NCI-H2029 (cell line): ENCODE measurements at places on chromosomes 5 and 9.

DNA sequence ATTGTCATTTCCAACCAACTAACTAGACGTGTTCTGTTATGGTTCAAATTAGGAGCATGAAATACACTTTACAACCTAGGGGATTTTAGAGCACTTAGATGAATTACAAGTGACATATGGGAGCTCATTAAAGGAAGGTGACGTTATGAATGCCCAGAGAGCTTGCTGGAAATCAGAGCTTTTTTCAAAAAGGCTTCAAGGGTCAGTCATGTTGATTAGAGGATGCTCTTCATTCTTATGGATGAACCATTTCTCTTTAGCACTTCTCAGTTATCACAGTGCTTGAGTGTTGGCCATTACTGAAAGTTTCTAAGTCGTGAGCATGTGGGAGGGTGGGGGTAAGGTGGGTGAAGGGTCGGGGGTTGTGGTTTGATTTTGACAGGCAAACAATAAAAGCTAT is 1245.5 kb upstream of the DMAC1 start:
- no peak for DNase-seq

DNA sequence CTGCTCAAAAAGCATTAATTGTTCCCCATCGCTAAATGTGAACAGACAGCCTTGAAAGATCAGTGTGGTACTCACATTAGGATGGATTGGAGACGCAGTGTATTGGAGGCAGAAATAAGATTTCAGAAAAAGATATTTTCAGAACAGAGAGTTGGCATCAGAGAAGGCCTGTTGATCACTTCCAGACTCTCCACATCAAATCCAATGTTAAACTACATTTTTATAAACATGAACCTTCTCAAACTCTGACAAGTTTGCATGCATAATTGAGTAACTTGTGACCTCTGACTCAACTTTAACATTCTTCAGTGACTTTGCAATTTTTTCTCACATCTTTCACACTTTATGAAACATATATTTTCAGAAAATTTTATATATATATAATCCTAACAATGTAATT is 919.6 kb upstream of the SEMA6A start:
- no peak for DNase-seq

DNA sequence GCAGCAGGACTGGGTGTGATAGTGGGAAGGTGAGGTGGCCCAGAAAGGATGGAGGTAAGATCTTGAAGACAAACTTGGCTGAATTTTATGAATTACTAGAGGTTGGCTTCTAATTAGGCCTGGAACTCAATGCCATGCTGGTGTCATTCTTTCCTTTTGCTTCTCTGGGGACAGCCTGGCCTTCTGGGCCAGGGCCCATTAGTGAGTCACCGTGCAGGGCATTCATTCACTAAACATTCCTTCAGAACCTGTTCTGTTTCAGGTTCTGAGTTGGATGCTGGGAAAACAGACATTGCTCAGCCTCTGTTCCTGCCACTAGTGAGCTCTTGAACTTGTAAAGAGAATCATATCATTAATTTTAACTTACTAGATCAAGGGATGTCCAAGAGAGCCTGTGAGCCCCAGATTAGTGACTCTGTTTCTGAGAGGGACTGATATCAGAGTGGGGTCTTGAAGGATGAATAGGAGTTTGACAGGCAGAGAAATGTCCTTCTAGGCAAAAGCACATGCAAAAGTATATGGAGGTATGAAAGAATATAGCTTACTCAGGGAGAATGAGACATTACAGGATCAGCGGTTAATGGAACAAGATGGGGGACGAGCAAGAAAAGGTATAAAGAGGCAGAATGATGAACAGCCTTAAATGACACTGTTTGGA is 66.5 kb downstream of the LHX2 start:
- no peak for DNase-seq

- DNase-seq: no peak
Measured at GRCh38 chr5:142881076-142881783, 111.1 kb downstream of the ARHGAP26 start.

- DNase-seq: no peak
Measured at GRCh38 chr5:139878093-139878492, 82.5 kb downstream of the PSD2 start.

DNA sequence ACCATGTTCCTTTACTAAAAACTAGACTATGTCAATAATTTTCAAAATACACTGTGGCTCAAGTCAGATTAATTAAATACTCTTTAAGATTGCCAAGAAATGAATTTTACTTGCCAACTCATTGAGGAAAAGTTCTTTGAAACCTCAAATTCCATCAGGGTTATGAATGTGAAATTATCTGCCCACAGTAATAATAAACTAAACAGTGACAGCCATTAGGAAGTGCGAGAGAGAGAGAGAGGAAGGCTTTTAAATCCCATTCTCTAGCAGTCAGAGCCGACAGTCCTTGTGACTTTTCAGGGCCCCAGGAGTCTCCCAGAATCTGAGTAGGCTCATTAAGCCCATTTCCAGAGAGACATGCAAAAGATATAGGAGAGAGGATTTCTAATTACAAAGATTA is 236.1 kb downstream of the MARCHF11 start:
- no peak for DNase-seq

DNA sequence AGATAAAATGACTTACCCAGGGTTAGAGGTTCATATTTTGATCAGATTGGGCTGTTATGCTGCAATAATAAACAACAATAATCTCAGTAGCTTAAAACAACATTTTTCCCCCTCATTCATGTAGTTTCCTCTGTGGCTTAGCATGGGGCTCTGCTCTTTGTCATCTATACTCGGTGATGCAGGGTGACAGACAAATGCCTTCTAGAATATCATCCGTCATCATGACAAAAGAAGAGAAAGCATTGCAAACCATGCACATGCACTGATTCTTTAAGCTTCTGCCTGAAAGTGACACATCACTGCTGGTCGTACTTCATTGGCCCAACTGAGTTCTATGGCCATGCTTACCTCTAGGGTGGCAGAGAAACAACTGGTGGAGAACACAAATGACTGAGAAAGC is 58.8 kb upstream of the MAMDC2 start:
- no peak for DNase-seq

GRCh38 chr9:74672237-74672636 is 175.1 kb downstream of the RORB start:
- DNase-seq: no peak

- DNase-seq: no peak
Measured at GRCh38 chr5:95884511-95884910, 62.0 kb upstream of the GLRX start.

DNA sequence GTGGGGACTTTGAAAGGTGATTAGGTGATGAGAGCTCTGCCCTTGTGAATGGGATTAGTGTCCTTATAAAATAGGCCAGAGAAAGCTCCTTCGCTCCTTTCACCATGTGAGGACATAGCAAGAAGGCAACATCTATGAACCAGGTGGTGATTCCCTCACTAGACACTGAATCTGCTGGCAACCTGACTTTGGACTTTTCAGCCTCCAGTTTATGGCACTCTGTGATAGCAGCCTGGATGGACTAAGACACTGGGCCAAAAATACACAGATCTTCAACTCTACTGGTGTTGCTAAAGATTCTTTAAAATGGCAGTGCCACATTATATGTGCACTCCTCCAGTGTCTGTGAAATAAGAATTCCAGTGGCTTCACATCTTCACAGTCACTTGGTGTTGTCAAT is 41.2 kb upstream of the COL15A1 start:
- DNase-seq: no peak

DNA sequence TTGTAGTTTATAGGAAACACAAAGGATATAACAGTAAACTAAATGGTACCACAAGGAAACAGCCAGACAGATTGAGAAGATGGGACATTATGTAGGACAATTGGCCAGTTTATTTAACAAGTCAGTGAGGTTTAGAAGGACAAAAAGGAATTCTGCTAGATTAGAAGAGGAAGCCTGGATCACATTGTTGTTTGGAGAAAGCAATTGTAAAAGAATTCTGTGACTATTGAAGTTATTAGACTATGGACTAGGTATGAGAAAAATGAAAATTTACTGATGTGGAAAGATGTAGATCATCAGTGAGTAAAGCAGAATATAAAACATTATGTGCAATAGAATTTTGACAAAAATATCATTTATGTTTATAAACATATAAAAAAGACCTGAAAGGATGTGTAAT is 97.1 kb downstream of the CFAP95 start:
- no peak for DNase-seq

DNA sequence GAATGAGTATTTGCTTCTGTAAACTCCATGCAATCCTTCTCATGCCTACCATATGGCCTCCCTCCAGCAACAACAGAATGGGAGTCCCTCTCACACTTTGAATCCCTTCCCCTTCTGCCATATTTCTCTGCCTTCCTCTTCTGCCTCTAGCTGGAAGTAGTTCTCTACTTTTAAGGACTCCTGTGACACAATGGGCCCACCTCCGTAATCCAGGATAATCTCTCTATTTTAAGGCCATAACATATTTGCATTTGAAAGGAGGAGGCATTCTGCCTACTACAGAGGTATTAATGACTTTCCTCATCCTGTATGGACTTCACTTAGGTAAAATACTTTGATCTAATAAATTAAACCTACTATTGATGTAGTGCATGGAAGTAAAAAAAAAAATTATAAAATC is 155.4 kb upstream of the ITGA1 start:
- no peak for DNase-seq

DNA sequence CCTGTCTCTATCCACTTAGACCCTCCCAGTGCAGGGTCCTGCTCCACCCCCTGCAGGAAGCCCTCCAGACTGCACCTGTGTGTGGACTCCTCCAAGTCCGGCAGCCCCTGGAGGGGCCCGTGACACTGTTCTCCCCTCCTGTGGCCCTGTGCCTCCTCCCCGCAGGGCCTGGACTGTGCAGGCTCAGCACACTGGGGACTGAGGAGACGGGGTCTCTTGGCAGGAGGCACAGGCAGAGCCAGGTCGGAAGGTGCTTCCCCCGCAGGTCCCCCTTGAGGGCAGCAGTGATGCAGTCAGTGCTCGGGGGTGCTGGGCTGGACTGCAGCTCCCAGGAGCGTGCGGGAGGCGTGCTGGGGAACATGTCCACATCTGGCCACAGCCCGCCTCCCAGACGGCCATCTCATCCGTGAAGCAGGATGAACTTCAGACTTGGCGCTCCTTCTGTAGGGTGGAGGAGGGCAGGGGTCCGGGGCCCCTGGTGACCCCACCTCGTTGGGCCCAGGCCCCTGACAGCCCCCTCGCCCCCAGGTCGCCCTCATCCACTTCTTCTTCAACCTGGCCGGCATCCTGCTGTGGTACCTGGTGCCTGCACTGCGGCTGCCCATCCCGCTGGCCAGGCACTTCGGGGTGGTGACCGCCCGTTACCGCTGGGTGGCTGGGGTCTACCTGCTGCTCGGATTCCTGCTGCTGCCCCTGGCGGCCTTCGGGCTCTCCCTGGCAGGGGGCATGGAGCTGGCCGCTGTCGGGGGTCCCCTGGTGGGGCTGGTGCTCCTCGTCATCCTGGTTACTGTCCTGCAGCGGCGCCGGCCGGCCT is 4.9 kb downstream of the SLC34A3 start:
- no peak for DNase-seq

DNA sequence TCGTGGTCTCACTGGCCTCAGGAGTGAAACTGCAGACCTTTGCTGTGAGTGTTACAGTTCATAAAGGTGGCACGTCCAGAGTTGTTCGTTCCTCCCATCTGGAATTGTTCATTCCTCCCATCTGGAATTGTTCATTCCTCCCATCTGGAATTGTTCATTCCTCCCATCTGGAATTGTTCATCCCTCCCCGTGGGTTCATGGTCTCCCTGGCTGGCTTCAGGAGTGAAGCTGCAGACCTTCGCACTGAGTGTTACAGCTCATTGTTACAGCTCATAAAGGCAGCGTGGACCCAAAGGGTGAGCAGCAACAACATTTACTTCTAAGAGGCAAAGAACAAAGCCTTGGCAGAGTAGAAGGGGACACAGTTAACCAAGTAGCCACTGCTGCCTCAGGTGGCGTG is 69.1 kb downstream of the GCNT1 start:
- no peak for DNase-seq

DNA sequence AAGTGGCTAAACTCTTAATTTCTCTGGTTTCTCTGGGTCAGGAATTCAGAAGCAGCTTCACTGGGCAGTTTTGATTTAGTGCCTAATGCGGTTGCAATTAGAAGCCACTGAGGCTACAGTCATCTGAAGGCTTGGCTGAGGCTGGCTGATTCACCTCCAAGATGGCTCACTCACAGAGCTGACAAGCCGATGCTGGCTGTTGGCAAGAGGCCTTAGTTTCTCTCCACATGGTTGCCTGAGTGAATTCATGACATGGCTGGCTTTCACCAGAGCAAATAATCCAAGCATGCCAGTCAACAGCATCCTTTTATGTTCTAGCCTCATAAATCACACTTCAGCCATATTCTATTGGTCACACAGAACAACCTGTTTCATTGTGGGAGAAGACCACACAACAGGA is 2.8 kb upstream of the CDK7 start:
- DNase-seq: peak; percentile 66

GRCh38 chr9:26687421-26687820 is 205.2 kb downstream of the CAAP1 start:
- DNase-seq: no peak

DNA sequence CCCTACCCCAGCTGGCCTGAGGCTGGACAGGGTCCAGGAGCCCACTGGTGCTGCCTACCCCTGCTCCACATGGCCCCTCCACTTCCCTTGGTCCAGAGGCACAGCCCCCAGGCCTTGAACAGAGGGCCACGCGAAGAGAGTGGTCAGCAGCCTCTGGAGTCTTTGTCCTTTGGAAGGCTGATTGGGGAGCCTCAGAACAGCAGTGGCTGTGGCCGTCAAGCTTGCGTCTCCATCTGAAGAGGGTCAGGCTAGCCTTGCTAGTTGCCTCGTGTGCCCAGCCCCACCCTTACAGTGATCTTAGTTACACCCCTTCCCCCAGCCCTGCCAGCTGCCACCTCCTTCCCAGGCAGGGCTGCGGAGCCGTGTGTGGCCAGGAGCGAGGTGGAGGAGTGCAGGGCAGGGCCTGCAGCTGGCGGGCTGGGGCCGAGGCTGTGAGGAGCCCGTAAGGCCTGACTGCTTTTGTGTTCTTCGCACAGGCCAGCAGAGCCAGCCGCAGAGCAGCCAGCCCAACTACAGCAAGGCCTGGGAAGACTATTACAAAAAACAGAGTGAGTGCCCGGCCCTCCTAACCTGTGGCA is 30.1 kb upstream of the PRDM12 start:
- DNase-seq: no peak

DNA sequence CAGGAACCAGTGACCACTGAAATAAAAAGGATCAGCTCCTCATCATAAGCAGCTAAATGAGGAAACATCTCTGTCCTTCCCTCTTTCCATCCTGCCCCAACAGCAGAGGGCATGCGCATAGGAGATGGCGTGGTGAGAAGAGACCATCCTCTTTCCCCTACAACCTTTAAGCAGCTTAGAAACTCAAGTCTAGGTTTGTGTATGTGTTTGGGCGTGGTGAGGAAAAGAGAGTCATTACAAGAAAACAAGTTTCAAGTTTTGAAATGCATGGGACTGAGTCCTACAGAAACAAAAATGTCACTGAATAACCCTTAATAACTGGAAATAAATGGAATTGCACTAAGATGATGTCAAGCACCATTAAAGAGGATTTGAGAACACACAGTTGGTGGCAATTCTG is 96.4 kb upstream of the IL12B start:
- no peak for DNase-seq

DNA sequence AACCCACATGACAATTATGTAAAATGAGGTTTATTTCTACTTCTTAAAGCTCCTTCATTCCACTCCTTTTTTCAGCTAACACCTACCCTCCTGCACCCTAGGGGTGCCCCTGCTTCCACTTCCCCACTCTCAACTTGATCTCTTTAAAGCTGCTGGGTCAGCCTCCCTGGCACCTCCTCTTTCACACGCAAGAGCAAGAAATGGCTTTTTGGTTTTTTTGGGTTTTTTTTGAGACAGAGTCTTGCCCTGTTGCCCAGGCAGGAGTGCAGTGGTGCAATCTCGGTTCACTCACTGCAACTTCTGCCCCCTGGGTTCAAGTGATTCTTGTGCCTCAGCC is 64.4 kb downstream of the SUSD1 start:
- no peak for DNase-seq
